Esophagus squamous epithelium (tissue), 5 donors: ENCODE measurements at places on chromosomes 6 and 20.

DNA sequence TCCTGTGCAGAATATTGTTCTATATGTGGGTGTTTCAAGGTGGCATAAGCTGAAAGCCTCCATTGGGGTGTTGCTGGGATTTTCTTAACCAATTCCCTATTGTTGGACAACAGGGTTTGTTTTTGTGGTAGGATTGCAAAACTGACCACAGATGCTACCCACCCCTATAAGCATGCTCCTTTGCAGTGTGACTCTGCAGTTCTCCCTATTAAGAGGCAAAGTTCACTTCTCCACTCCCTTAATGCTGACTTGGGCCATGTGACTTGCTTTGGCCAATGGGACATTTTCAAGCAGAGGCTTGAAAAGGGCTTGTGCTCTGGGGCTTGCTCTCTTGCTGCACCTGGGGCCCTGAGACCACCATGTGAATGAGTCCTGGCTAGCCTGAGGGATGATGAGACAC lies 8.5 kb upstream of the ANGPT4 start:
- H3K27ac ChIP-seq, result no peak overlapping the region
- H3K27me3 ChIP-seq, result no peaks in the 10 kb centered on the region
- no peaks in the 10 kb centered on the region for H3K36me3 ChIP-seq
- no peak overlapping the region for H3K4me3 ChIP-seq

GRCh38 chr6:42694586-42694985 lies 27.8 kb downstream of the PRPH2 start:
- peaks cover 25% of the 10 kb centered on the region for H3K36me3 ChIP-seq
- no peak overlapping the region for H3K27ac ChIP-seq
- peaks cover 8% of the 10 kb centered on the region for H3K4me1 ChIP-seq

DNA sequence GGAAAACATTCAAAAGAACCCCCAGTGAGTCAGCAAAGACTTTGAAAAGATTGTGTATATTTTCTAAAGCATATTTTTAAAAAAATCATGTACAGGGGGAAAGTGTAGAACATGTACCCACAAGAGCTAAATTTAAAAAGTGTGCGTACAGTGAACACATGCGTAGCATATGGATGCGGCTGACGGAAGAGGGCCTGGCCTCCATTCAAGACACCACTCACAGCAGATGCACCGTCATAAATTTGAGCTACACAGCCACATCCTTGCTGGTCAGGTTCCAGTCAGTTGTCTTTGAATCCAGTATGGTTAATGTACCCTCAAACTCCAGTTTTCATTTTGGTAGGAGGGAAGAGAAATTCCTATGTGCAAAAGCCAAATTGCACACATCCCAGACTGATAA lies 54.3 kb upstream of the SPACA1 start:
- DNase-seq, result no peak
- no peak overlapping the region for H3K27ac ChIP-seq
- H3K4me1 ChIP-seq, result no peaks in the 10 kb centered on the region
- no peaks in the 10 kb centered on the region for H3K27me3 ChIP-seq
- no peaks in the 10 kb centered on the region for H3K36me3 ChIP-seq

DNA sequence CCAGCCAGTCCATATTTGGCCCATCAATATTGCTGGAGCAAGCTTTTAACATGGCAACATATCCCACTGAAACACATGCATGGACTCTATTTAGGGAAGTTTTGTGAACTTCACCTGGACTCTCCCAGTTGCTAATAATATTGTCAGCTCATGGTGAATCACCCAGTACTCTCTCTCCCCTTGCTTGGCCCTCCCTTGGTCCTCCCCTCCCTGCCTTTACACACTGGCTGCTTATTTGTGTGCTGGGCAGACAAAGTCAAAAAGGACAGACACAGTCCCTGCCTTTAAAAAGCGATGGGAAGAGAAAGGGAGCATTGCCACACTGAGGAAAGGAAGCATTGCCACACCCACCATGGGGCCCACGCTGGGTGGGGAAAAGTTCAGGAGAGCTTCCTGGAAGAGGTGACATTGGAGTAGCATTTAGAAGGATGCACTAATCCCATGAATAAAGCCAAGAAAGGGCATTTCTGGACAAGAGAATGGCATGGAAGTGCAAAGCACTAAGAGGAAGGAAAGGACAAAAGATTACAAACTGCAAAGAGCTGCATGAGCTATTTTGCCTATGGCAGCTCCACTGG lies 143.4 kb upstream of the EXOC2 start:
- peak overlapping the region; percentile 33 for H3K27ac ChIP-seq
- H3K4me3 ChIP-seq, result no peak overlapping the region
- H3K27me3 ChIP-seq, result no peaks in the 10 kb centered on the region
- DNase-seq, result no peak
- H3K4me1 ChIP-seq, result no peaks in the 10 kb centered on the region

DNA sequence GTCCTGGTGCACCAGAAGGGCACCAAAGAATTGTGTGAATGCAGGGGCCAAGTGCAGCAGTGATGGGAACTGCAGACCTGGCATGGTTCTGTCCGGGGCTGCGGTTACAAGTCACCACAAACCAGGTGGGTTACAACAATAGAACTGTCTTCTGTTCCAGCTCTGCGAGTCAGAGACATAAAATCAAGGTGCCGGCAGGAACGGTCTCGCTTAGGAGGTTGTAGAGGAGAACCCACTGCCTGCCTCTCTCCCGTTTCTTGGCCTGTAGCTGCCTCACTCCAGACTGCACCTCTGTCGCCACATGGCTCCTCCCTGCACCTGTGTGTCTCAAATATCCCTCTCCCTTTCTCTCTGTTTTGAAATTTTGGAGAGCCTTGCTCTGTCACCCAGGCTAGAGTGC lies 143.3 kb downstream of the TAF4 start:
- no peaks in the 10 kb centered on the region for H3K27me3 ChIP-seq
- DNase-seq, result no peak
- H3K4me1 ChIP-seq, result no peaks in the 10 kb centered on the region

GRCh38 chr6:40999569-40999968 lies 39.5 kb downstream of the UNC5CL start:
- H3K4me3 ChIP-seq, result no peak overlapping the region
- H3K27ac ChIP-seq, result no peak overlapping the region
- H3K36me3 ChIP-seq, result no peaks in the 10 kb centered on the region

- H3K27me3 ChIP-seq, result no peaks in the 10 kb centered on the region
- H3K27ac ChIP-seq, result no peak overlapping the region
- no peak overlapping the region for H3K4me3 ChIP-seq
- no peaks in the 10 kb centered on the region for H3K36me3 ChIP-seq
Measured at GRCh38 chr6:14372734-14373489, 255.3 kb downstream of the CD83 start.
